ENCODE measurements at places on chromosomes 6 and 20.

DNA sequence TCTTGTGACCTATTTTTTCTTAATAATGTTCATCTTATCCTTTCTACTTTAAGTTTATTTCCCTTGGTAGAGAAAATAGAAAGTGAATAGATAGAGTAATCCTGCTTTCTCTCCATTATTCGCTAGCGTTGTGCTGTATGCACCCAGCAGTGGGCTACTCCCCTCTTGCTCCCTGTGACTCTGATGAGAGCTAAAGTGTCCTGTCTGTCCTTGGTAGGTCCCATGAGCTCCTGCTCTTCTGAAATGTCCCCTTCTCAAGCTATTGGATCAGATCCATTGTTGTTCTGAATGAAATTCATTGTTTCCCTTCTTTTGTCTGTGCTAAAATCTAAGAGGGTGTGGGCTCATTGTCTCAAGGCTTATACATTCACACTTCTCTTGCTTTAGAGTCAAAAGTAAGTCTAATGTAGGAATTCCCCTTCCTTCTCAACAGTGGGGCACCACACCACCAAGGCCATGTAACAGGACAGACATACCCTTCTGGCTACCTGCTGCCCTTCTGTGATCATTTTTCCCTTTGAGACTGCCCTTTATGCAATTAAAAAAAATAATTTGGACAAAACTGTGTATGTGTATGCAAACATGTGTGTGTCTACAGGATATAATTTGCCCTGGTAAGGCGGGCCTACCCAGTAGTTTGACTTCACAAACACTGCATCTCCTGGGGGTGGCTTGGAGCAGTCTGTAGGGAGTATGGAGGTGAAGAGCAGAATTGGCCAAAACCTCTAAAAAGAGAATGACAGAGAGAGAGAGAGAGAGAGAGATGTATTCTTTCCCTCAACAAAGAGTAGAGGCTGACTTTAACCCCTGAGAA is 167.0 kb upstream of the MYLIP start:
- DNase-seq = no peak

- no peak for DNase-seq
These were observed 33.7 kb upstream of the HIVEP1 start for GRCh38 chr6:11978169-11978987.

- no peak for DNase-seq
These were observed 203.4 kb upstream of the STXBP5 start for GRCh38 chr6:147000545-147001488.

- no peak for DNase-seq
These were observed 378 bp upstream of the ERVFRD-1 start for GRCh38 chr6:11111769-11112437.

DNA sequence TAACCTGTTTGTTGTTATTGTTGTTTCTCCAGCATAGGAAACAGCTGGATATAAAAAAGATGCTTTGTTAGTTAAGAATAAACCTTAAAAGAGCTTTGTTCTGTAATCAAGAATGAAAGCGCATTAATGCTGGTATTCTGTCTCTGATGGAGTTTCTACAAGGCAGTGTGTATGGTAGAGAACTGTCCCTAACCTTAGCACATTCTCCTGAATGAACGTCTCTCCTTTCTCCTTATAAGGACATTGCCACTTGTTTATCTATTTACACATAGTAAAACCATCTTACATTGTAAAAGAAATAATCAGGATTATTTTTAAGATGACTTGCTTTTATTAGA is 33.8 kb upstream of the LCA5 start:
- no peak for DNase-seq

DNA sequence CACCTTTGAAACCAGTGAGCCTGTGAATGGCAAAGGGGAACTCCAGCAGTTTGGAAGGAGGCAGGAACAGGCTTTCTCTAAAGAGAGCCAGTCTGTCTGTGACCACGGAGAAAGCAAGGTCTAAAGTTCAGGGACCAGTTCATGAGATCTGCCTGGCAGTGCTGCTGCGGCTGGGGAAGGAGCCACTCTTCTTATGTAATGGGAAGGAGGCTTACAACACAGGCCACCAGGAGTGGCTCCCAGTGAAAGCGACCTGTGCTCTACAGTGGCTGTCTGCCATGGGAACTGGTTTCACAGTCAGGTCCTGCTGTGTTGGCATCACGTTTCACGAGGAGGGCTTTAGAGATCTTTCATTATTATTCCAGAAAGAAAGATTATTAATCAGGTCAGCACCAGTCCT is 291.9 kb upstream of the PRDM1 start:
- no peak for DNase-seq

GRCh38 chr20:776165-776564 is 7.9 kb upstream of the SLC52A3 start:
- no peak for DNase-seq

GRCh38 chr6:56378507-56378906 is 131.1 kb upstream of the COL21A1 start:
- no peak for DNase-seq

DNA sequence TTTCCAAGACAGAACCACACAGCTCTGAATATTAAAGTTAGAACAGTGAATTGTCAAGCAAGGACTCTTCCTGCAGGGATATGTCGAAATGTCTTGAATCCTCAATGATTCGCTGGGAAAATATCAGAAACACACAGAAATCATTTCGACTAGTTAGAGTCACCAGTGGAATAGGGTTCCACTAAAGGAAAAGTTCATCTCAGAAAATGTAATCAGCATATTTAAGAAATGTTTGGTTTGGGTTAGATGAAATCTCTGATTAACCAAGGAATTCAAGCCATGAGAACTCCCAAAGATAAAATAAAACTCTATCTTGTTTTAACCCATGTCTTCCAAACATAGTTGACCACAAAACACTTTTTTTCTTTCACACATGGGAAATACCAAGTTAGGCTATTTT is 621.0 kb upstream of the NRSN1 start:
- DNase-seq = no peak

DNA sequence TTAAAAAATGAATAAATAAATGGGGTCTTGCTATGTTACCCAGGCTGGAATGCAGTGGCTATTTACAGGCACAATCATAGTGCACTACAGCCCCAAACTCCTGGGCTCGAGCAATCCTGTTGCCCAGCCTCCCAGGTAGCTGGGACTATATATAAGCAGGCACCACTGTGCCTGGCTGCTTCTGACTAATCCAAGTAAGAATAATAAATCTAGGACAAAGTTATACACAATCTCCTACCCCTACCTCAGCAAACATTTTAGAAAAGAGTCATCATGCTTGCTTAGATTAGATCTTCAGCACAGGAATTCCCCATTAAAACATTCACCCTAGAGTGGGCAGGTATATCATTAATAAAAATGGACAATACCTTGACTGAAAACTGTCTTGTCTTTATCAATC is 124.6 kb downstream of the REV3L start:
- no peak for DNase-seq

DNA sequence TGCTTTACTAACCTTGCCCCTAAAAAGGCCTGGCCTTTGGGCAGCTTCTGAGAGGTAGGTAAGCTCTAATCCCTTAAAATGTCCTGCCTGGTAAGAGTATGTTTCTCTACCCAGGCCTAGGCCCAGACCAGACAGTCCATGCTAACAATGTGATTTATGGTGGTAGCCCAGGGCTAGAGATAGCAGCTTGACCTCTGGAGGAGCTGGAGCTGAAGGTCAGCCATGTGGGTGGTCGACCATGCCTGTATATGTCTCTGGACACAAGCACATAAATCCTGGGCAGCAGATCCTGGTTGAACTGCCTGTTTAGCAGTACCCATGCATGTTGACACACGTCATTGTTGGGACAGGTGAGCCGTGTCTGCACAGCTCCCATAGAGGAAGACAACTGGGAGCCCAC is 62.1 kb upstream of the PHACTR1 start:
- no peak for DNase-seq

GRCh38 chr20:56722042-56722441 is 92.9 kb downstream of the TFAP2C start:
- DNase-seq = no peak

DNA sequence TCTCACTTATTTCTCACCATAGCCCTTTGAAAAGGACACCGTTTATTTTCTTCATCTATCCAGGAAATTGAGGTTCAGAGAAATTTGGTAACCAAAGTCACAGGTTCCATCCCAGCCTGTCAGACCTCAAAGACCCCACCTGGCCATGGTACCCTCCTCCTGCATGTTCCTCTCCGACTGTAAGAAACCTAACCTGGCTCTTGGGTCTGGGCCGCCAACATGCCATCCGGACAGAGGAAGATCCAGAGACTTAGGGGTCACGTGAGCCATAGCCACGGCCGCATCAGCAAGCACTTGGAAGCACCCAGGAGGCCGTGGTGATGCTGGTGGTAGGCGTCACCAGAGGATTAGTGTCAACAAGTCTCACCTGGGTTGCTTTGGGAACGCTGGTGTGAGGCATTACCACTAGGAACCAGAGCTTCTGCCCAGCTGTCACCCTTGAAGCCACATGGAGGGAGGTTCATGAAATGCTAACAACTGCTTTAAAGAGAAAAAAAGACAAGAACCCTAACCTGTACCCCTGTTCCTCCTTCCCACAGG is 177.1 kb downstream of the EYA2 start:
- no peak for DNase-seq

- no peak for DNase-seq
These were observed 314.9 kb upstream of the IRAK1BP1 start for GRCh38 chr6:78552435-78552834.

- no peak for DNase-seq
These were observed 97.9 kb downstream of the ARID1B start for GRCh38 chr6:156875062-156875461.

GRCh38 chr20:22502731-22503191 is 81.6 kb downstream of the FOXA2 start:
- DNase-seq = no peak

- DNase-seq = no peak
These were observed 4.9 kb downstream of the LAMA4 start for GRCh38 chr6:112249489-112249888.

GRCh38 chr6:166726201-166726600 is 99.2 kb upstream of the RPS6KA2 start:
- no peak for DNase-seq

GRCh38 chr6:130775411-130776012 is 51.7 kb upstream of the SMLR1 start:
- no peak for DNase-seq

DNA sequence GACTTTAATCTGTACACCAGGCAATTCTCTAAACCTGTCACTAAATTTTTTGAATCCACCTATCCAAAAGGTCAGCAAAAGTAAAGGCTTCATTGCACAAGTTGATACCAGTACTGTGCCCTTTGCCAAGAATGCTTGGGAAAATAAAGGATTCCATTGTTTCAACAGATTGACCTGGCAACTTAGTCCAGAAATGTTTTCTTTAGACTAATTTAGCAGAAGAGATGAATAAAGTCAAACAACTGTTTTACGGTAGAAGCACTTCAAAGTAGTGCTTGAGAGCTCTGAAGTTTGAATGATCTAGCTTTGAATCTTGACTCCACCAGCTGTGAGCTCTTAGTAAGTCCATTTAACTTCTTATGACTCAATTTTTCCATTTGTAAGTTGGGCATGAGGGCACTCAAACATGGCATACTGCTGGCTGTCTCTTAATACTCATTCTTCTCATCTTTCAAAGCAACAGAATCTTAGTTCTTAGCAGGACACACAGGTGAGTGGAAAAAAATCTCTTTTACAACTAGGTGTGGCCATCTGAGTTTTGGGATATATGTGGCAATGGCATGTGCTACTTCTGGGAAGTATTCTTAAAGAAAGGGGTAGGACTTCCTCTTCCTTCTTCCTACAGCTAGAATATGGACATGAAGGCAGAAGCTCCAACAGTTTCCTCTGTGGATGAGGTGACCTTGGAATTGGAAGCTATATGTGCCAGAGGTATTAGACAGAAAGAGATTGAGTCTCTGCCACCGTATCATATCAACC is 55.9 kb upstream of the LOC128125822 start:
- no peak for DNase-seq

DNA sequence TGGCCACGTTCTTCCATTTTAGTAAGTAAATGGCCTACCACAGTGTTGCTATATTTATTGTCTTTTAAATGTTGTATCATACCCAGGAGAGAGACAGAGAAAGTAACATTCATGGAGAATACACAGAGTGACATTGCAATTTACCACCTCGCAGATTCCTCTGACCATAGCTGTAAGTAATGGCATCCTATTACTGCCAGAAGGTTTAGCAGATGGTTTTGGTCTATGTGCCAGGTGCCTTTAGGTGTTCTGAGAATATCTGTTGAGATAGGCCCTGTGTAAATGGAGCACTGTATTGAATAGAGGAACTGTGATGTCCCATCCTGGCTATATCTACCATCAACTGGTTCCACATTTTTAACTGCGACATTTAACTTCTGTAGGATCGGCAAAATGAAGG is 559.6 kb downstream of the KIF16B start:
- no peak for DNase-seq

- no peak for DNase-seq
These were observed 94.5 kb downstream of the PKHD1 start for GRCh38 chr6:51992876-51993275.

- no peak for DNase-seq
These were observed 50.5 kb upstream of the LRRC1 start for GRCh38 chr6:53744321-53744720.

GRCh38 chr20:63119121-63119962 is 96.6 kb downstream of the YTHDF1 start:
- no peak for DNase-seq

DNA sequence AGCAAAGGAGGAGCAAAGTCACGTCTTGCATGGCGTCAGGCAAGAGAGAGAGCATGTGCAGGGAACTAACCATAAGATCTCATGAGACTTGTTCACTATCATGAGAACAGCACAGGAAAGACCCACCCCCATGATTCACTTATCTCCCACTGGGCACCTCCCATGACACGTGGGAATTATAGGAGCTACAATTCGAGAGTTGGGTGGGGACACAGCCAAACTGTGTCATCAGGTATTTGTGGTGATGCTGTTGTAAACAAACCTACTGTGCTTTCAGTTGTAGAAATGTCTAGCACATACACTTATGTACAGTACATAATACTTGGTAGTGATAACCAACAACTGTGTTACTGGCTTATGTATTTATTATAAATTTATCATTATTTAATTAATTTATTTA is 128.3 kb downstream of the UTRN start:
- no peak for DNase-seq

DNA sequence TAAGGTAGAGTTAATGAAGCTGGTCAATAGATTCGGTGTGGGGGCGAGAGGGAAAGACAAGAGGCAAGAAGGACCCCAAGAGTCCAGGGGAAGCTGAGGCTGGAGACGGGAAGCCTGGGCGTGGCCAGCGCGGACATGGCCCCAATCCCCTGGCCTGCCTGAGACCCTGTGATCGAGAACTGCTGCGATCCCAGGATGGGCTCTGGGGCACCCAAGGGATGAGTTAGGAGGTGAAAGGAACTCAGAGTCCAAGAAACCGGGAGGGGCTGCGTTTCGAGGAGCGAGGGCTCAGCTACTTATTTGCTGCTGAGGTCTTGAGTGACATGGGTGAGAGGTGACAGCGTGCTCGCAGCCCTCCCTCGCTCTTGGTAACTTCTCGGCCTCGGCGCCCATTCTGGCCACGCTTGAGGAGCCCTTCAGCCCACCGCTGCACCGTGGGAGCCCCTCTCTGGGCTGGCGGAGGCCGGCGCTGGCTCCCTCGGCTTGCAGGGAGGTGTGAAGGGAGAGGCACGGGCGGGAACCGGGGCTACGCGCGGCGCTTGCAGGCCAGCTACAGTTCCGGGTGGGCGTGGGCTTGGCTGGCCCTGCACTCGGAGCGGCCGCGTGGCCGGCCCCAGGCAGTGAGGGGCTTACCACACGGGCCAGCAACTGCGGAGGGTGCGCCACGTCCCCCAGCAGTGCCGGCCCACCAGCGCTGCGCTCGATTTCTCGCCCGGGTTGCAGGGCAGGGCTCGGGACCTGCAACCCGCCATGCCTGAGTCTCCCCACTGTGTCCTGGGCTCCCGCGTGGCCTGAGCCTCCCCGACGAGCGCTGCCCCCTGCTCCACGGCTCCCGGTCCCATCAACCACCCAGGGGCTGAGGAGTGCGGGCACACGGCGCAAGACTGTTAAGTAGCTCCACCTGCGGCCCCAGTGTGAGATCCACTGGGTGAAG is 58.2 kb downstream of the IRF4 start:
- no peak for DNase-seq
